ENCODE measurements at places on chromosomes 13 and 19. TPM values are rescaled to one million over a fixed set of nuclear protein-coding genes. Genes with fewer than 3 reads are reported as not detected.

Gene RFX1
- 2.1 TPM for total RNA-seq

Gene CFAP97D2
- total RNA-seq: not detected

Gene TLE6
- 2.8 TPM for total RNA-seq

Gene RNF113B
- total RNA-seq: not detected

Gene CERS1
- total RNA-seq: 0.13 TPM

Gene CCDC8
- 21.6 TPM for total RNA-seq

Gene C19orf73
- 0.65 TPM for total RNA-seq

Gene ZNF724
- 6.4 TPM for total RNA-seq

Gene SYCN
- not detected for total RNA-seq

Gene AMER2
- not detected for total RNA-seq

Gene TMEM59L
- 0.65 TPM for total RNA-seq

Gene AP2S1
- 147 TPM for total RNA-seq

Gene SPACA4
- not detected for total RNA-seq

Gene CLEC17A
- not detected for total RNA-seq

Gene SSC5D
- 23.4 TPM for total RNA-seq

Gene ZNF850
- 3.8 TPM for total RNA-seq

Gene SBK2
- total RNA-seq: not detected

Gene IGFL2
- 0.11 TPM for total RNA-seq

Gene PCDH9
- total RNA-seq: 4.1 TPM

Gene KIR2DL4
- total RNA-seq: not detected

Gene LTBP4
- total RNA-seq: 29.7 TPM

Gene ZNF571
- total RNA-seq: 5.2 TPM

Gene KLK14
- total RNA-seq: not detected

Gene MBD3L2
- total RNA-seq: not detected

Gene SHC2
- total RNA-seq: 0.39 TPM

Gene C2CD4C
- total RNA-seq: not detected

Gene KIR2DL3
- total RNA-seq: not detected

Gene FAM216B
- not detected for total RNA-seq

Gene ZNF578
- total RNA-seq: 9.8 TPM

Gene ZNF562
- total RNA-seq: 32.8 TPM

Gene MTIF3
- 52.9 TPM for total RNA-seq

Gene FUT1
- total RNA-seq: 0.22 TPM

Gene WDR88
- total RNA-seq: not detected

Gene SELENOV
- not detected for total RNA-seq

Gene TTYH1
- not detected for total RNA-seq

Gene GGN
- total RNA-seq: 0.39 TPM

Gene ECSIT
- total RNA-seq: 15.0 TPM

Gene OR7D2
- total RNA-seq: not detected

Gene P2RY11
- total RNA-seq: 1.0 TPM

Gene SPHK2
- total RNA-seq: 8.9 TPM

Gene FFAR2
- not detected for total RNA-seq

Gene DIRAS1
- 13.6 TPM for total RNA-seq

Gene ACP7
- not detected for total RNA-seq

Gene MEDAG
- 75.3 TPM for total RNA-seq

Gene C3
- total RNA-seq: 14.7 TPM

Gene CGB3
- not detected for total RNA-seq

Gene ZNF792
- 5.1 TPM for total RNA-seq

Gene CGB2
- not detected for total RNA-seq

Gene PNMA8A
- 8.1 TPM for total RNA-seq

All from articular chondrocyte of knee joint (primary cell).